ENCODE measurements at places on chromosomes 1 and 21.

- peak; percentile 27 for DNase-seq
Observed at GRCh38 chr1:212470059-212470458, 37.3 kb downstream of the NENF start.

DNA sequence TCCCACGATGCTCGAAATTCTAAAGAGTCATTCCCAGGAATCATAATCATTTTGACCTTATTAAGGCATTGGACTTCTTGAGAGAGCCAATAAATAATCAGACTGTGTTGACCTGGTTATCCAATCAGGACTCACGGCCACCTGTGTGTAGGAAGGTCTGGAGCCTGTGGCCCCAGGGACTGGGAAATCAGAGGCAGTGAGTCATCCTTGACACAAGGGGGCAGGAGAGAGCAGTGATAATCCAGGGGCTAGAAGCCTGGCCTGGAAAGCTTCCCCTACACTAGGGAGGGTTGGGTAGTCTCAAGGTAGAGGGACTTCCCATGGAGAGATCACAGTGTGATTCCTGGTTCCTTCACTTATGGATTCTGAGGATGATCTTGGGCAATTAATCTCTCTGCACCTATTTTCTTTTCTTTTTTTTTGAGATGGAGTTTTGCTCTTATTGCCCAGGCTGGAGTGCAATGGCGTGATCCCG is 4.7 kb downstream of the MR1 start:
- peak; percentile 84 for DNase-seq

DNA sequence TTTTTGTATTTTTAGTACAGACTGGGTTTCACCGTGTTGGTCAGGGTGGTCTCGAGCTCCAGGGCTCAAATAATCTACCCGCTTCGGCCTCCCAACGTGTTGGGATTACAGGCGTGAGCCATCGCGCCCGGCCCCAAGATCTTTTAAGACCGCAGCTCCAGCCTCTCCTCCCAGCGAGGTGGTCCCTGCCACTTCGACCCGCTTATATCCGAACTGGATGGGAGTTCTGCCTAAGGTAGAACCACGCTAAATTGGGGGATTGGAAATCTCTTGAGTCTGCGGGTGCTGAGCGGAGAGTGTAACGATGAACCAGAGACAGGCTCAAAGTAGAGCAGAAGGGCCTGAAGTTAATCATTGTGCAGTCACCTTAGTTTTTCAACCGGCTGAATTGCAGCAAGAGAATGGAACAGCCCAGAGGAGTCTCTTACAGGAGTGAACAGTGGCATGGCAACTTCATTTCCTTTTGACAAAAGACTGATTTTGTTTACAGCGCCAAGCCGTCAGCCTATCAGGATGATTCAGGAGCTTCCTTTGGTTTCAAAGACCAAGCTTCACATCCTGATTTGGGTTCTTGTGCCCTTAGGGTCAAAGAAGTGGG is 726 bp upstream of the CYB5R1 start:
- no peak for DNase-seq

DNA sequence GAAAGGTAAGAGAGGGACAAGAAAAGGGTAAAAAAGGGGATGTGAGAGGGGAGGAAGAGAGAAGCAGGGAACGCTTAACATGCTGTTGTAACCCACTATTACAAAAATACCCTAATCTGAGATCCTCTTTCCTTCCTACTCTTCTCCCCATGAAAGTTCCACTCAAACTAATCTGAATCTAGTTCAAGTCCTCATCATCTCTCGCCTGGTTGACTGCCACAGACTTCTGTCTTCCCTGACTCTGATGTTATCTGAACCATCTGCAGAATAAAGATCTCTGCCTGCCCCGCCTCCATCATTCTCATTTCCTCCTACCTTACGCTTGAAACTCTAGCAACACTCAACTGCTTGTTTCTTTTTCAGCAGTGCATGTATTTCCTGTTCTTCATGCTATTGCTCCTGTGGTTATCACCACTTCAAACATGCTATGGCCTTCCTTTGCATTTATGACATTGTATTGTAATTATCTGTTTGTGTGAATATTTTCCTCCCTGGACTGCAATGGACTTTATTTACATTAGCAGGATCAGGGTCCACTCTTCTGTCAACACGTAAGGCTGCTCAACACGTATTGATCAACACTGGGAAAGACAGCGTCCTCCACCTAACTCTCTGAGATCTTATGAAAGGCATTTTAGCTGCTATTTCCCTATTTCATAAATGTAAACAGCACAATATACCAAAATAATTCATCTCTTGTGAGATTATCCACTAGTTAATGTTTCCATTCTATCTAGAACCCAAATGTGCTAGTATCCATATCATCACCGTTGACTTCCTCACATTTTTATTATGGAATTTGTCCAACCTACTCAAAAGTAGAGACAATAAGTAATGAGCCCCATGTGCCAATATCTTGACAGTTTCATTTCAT is 215.5 kb upstream of the USP25 start:
- DNase-seq, result no peak

GRCh38 chr1:1988061-1988945 is 15.3 kb downstream of the CFAP74 start:
- peak; percentile 36 for DNase-seq

DNA sequence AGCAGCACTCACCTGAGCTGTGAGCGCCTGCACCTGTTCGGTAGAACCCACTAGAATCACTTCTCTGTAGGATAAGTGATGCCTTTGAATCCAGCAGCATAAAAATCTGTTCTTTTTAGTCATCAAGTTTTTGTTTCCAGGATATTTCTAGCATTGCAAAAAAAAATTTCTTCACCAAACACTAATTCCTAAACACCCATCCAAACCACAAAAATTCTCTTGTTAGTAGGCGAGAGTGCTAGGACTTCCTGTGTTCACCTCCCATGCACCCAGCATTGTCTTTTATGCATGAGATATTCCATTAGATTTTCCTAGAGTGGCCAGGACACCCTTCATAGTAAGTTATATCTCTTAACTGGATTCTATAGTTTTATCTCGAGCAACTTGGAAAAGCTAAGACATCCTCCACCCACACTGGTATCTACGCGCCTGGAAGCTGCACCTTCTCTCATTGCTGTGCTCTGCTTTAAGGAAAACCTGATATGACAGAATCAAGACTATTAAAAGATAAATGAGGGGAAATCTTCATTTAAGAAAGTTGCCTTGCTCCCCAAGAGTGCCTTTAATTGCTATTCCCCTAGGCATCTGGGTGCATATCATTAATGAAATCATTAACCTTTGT is 12.3 kb downstream of the SERTAD4 start:
- DNase-seq, result no peak

DNA sequence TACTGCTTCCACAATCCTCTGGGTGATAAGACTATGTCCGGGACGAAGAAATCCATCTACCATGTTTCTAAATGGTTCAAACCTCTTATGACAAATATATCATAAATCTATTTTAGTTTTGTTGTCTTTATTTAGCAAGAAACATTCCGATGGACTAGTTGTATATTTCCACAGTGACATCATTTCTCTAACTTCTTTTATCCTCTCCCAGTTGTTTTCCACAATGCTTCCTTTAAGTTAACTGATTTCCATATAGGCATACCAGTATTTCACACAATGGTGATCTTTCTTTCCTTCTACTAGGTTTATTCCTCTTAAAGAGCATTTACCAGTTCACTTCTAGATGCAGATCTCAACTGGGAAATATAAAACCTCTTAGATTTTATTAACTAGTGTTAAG is 44.8 kb downstream of the USP1 start:
- no peak for DNase-seq

- DNase-seq, result peak; percentile 75
Observed at GRCh38 chr1:116817582-116818064, 63.4 kb downstream of the CD2 start.

- DNase-seq, result peak; percentile 63
Observed at GRCh38 chr1:234683861-234684632, 74.1 kb upstream of the IRF2BP2 start.

GRCh38 chr1:220527908-220528678 is at the start of gene MARK1:
TSS of gene MARK1 (plus strand) at chr1:220528136. CDS start at chr1:220528823, 687 bp downstream.
- DNase-seq, result peak; percentile 87

- no peak for DNase-seq
Observed at GRCh38 chr1:62395291-62395690, 41.6 kb upstream of the USP1 start.

- DNase-seq, result no peak
Observed at GRCh38 chr1:205445646-205445935, 10.3 kb downstream of the BLACAT1 start.

- no peak for DNase-seq
Observed at GRCh38 chr1:154306151-154306550, 14.7 kb upstream of the AQP10 start.

- DNase-seq, result no peak
Observed at GRCh38 chr1:109214695-109215623, 1.2 kb downstream of the SARS1 start.

DNA sequence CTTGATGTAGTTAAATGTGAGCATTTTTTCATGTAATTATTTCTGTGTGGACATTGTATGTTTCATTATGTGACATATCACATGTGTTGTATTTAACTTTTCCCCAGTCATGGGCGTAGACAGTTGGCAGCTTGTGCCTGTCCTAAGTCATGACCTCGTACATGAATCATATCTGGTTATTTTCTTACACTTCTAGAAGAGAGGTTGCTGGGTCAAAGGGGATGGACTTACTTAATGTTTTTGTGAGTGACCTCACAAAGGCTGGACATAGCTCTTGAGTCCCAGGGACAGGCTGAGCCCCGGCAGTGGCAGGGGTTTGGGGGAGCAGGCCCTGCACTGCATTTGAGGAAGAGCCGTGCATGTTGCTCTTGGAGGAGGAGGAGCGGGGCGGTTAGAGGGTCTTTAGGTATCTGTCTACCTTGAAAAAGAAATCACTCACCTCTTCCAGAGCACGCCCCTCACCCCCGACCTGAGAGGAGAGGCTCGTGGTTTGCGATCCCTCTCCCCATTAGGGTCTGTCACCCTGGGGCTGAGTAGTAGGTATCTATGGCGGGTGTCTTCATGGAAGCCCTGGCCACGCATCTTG is 16.4 kb downstream of the IFNGR2 start:
- no peak for DNase-seq

GRCh38 chr1:197306381-197307062 is 38.5 kb downstream of the CRB1 start:
- DNase-seq, result no peak

- no peak for DNase-seq
Observed at GRCh38 chr1:111882986-111883560, 106.4 kb downstream of the KCND3 start.

GRCh38 chr21:17402937-17403336 is 109.9 kb upstream of the CXADR start:
- no peak for DNase-seq

GRCh38 chr1:68454534-68454933 is 4.8 kb upstream of the RPE65 start:
- no peak for DNase-seq

- peak; percentile 0 for DNase-seq
Observed at GRCh38 chr1:43659212-43660166, 9.5 kb downstream of the KDM4A start.

GRCh38 chr1:94871031-94871430 is 50.9 kb downstream of the SLC44A3 start:
- no peak for DNase-seq

- no peak for DNase-seq
Observed at GRCh38 chr21:41932191-41932575, 21.6 kb downstream of the C2CD2 start.

DNA sequence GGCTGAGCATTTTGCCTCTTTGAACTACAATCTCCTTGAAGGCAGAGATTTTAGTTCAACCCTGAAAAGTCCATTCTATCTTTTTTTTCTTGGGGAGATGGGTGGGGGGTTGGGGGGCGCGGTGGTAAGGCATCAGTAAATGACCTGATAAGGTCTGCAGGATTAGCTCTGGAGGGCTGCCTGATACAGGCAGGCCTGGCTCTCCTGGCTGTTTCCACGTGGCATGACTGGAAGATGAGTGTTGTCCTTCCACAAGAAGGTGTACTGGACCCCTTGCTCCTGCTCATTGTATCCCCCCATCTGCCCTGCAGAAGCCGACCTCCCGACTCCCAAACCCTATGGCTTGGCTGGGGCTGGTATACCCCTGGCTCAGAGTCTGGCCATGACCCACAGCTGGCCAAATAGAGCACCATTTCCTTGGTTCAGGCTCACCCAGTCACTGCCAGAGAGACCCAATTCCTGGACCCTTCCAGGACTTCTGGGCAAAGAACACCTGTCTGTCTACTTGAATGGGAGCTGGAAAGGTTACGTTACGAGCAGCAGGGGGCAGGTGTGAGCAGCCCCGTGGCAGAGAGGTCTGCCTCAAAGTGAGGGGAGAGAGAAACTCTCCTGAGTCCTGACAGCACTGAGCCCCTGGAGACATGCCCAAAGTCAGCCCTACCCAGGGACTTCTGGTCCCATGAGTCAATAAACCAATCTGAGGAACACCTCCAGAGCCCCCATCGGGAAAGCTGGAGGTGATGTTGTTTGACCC is 17.0 kb downstream of the DHRS3 start:
- DNase-seq, result peak; percentile 73

GRCh38 chr1:64530969-64531692 is 61.2 kb downstream of the CACHD1 start:
- no peak for DNase-seq

DNA sequence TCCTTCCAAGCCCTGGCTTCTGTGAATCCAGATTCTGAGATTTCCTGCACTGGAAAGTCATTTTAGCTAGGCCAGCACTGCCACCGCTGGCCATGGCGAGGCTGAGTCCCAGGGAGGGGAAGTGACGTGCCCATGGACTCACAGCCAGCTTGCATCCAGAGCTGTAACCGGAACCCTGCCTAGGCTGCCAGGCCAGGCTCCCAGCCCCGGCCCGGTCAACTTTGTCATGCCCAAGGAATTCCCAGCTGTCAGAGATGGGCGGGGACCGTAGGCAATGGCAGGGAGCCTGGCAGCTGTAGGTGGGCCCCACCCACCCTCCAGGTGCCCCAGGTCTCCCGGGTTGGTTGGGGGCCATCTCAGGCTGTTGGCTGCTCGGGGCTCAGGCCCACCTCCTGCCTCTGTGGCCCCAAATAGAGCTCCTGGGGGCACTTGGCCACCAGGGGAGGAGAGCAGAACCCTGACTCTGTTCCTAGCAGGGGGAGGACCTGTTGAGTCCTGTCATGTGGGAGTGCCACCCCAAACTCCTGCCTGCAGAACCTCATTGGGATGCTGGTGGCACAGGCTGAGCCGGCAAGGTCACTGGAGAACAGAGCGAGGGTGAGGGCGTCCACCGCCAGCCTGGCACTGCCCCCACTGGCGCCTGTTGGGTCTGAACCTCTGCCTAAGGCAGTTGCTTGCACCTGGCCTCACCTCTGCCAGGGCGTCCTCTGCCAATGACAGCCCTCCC is 57.8 kb downstream of the FOXO6 start:
- peak; percentile 73 for DNase-seq

- peak; percentile 82 for DNase-seq
Observed at GRCh38 chr1:26788836-26789611, 1.3 kb downstream of the PIGV start.

GRCh38 chr1:22350171-22350923 is 101.3 kb upstream of the ZBTB40 start:
- peak; percentile 68 for DNase-seq

- no peak for DNase-seq
Observed at GRCh38 chr21:42362700-42363099, 3.6 kb downstream of the TFF1 start.
